ENCODE measurements at places on chromosomes 5 and 9.

GRCh38 chr9:126809068-126809467 lies 4.2 kb downstream of the ZBTB43 start:
- no peak for DNase-seq

GRCh38 chr5:53856506-53856905 lies 296.1 kb downstream of the NDUFS4 start:
- no peak for DNase-seq

GRCh38 chr9:94909250-94909894 lies 182.9 kb downstream of the AOPEP start:
- no peak for DNase-seq

GRCh38 chr5:147452165-147452811 lies 57.6 kb downstream of the DPYSL3 start:
- no peak for DNase-seq

GRCh38 chr5:6686915-6687409 lies 26.3 kb upstream of the TENT4A start:
- no peak for DNase-seq

GRCh38 chr5:131649161-131649560 lies 14.1 kb upstream of the RAPGEF6 start:
- DNase-seq, result no peak

- DNase-seq, result no peak
These were observed 60.5 kb downstream of the BASP1 start for GRCh38 chr5:17277907-17278306.

GRCh38 chr5:82388181-82388580 lies 110.0 kb upstream of the RPS23 start:
- DNase-seq, result no peak

GRCh38 chr5:120252839-120253238 lies 211.3 kb upstream of the PRR16 start:
- no peak for DNase-seq

DNA sequence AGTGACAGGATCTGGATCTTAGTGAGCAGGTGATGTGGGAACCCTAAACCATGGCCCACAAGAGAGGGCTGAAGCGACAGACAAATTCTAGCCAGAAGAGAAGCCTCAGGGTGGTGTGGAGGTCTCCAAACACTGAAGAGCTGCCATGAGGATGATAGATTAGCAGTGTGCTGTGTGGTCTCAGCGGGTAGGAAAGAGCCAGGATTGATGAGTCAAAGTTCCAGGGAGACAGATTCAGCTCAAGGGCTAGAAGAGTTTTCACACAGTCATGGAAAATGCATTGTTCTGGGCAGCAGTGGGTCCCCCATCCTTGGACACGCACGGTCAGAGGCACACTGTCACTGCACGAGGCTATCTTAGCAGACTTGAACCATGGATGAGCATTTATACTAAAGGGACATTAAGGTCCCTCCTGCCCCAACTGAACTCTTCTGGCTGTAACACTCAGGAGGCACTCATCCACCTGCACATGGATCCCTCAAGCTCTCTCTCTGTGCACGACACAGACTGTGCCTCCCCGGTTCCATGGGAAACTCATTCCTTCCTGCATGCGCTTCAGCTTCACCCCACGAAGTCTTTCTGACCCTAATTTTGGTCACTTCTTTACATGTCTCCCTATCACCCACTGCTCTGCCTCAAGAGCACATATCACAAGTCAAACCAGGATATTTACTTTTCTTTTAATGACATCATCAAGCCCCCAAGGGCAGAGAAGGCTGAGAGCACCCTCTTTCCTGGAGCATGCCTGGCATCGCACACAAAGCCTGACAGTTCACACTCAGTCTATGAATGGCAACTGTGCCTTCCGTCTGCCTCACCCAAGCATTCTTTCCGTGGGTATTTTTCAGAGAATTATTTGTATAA lies 84.8 kb downstream of the TLE1 start:
- DNase-seq, result no peak

- no peak for DNase-seq
These were observed 41.4 kb downstream of the GOLPH3 start for GRCh38 chr5:32132757-32133156.

GRCh38 chr9:79687131-79687447 lies 115.3 kb downstream of the TLE4 start:
- DNase-seq, result no peak

- DNase-seq, result no peak
These were observed 8.1 kb upstream of the PTPN3 start for GRCh38 chr9:109506097-109506712.

- DNase-seq, result no peak
These were observed 69.5 kb upstream of the RAD23B start for GRCh38 chr9:107213561-107214028.

- no peak for DNase-seq
These were observed 40.5 kb downstream of the NCS1 start for GRCh38 chr9:130212543-130213297.

- no peak for DNase-seq
These were observed 15.4 kb downstream of the CD74 start for GRCh38 chr5:150397146-150397781.

DNA sequence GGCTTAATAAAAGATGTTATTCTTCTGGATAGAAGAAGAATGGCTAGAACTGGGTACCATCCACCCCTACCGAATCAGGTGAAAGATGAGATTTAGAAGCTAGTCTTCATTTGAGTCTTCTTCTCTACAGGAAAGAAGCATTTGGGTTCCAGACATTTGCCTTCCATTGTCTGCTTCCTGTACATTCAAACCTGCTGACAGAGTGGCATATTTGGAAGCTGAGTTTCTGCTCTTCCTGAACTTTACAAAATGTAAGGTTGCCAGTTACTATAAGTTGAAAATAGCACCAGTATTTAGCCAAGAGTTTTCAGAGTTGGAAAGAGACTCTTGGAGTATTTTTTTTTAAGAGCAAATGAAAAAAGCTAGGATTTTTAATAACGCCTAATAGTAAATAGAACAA lies 525.4 kb upstream of the TLE4 start:
- no peak for DNase-seq

GRCh38 chr5:113343343-113343742 lies 91.4 kb downstream of the TSSK1B start:
- DNase-seq, result no peak

GRCh38 chr9:105890046-105890822 lies 195.9 kb downstream of the TMEM38B start:
- no peak for DNase-seq

- no peak for DNase-seq
These were observed 376 bp downstream of the GOLGA1 start for GRCh38 chr9:124940521-124940893.

DNA sequence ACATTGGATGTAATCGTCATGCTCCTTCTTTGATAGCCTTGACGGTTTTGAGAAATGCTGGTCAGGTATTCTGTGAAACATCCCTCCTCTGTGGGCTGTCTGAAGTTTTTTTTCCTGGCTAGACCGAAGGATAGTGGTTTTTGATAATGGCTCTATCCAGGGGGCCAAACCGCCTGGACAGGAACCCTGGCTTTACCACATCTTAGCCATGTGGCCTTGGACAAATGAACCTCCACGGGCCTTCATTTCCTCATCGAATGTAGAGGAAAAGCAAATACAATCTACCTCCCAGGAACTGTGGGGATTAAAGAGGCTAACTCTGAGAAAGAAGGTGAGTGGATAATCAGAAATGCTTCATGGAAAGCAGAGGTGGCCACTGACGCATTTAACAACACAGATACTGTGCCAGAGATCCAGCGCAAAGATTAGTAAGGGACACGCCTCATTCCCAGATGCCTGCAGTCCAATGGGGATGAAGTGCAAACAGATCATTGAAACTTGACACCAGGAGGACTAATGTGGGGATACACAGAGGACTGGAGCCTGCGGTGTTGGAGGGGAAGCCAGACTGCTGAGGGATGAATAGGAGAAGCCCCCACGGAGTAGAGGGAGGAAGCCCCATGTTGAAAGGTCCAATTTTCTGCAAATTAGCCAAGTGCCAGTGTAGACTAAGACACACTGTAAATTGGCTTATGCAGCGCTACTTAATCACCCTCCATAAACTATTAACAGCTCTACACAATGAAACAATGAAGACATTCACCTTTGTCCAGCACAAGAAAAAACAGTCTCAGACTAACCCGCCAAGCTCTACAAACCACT lies 41.6 kb downstream of the MYO10 start:
- no peak for DNase-seq

GRCh38 chr5:136754216-136754615 lies 388.9 kb upstream of the TRPC7 start:
- DNase-seq, result no peak

- no peak for DNase-seq
These were observed 62.9 kb downstream of the SLC28A3 start for GRCh38 chr9:84277646-84278045.

DNA sequence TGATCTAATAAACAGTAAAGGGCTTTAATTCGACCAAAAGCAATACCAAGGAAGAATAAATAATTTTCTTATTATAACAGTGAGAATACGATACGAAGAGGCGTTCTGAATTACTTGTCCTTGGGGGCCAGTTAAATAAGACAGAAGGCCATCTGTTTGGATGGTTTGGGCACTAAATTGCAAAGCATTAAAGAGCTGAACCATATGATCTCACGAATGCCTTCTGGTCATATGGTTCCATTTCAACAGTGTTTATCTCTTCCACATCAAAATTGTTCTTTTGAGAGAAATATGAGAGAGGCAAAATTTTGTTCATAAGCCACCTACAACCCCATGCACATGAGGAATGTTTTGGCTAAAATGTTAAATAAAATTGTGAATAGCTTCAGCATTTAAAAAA lies 605.4 kb downstream of the PTPRD start:
- no peak for DNase-seq

GRCh38 chr9:89109666-89110065 lies 69.0 kb downstream of the SHC3 start:
- no peak for DNase-seq

- no peak for DNase-seq
These were observed 36.3 kb upstream of the LRRTM2 start for GRCh38 chr5:138911441-138911840.

DNA sequence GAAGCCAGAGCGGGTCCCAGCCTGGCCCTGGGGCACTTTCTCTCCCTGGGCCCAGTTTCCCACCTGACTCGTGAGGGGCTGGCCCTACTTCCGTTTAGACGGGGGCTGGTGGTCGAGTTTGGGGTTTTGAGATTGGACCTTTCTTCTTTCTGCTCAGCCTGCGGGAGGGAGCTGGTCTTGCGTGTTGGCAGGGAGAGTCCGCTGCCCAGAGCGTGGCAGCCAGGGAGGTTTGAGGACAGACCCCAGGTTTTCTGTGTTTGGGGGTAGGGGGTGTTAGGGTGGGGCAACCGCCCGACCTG lies 6.0 kb upstream of the PITX1 start:
- no peak for DNase-seq

GRCh38 chr5:78930721-78931120 lies 54.4 kb downstream of the ARSB start:
- no peak for DNase-seq

DNA sequence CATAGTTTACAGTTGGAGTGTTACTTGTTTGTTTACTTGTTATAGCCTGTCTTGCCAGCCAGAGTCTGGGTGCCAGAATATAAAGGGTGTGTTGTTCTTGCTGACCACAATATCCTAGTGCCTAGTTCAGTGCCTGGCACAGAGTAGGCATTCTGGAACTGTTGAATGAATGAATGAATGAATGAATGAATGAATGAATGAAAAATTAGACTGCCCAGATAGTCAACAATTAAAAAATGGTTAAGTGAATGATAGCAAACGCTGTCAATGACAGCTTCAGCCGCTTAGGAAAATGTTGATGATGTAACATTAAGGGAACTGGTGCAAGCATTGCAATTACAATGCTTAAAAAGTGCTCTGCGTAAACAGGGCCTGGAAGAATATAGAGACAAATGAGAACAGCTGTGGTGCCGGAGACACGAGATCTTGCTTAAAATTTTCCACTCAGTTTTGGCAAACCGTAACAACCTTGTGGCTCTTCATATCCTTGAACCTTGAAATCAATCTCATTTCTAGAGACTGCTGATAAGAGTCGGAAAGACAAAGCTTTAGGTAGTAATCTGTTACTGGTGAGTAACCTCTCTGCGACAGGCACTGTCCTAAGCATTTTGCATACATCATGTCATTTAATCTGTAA lies 4.7 kb upstream of the TTLL11 start:
- DNase-seq, result no peak

DNA sequence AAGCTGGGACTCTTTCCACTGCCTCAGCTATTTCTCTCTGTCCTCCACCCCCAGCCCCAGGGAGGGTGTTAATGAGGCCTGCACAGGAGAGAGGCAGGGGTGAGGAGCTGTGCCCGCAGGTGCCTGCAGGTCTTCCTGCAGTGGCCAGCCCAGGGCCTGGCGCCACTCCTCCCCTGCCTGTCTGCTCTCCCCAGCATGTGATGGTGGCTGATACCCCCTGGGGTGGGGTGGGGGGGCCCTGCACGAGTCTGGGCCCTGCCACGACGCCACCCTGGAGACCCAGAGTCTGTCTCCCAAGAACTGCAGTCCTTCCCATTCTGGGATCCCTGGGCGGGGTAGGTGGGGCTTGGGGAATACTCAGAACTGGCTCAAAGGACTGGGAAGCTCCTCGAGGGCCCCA lies 166.4 kb upstream of the SMIM23 start:
- no peak for DNase-seq

GRCh38 chr9:68704814-68705530 lies at the start of gene PIP5K1B:
Gene PIP5K1B, plus strand, starts transcription at chr9:68705240. Its CDS starts 117,375 bp downstream, at chr9:68822615.
- DNase-seq, result no peak

DNA sequence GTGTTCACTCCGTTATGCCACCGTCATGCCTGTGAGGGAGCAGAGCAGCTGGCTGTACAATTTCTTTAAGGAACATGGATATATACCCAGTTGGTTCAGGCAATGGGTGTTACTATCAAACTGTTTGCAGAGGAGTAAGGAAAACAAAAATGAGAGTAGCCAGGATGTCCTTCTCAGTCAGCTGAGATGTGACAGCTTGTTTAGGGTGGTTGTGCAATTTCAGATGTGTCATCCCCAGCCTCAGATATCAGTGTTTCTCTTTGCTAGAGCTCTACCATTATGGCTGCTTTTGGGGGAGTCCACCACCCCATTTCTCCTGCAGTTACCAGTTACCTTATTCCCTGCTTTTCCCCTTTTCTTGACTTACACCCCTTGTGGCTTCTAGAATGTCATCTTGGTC lies 135.2 kb upstream of the SLC24A2 start:
- no peak for DNase-seq

DNA sequence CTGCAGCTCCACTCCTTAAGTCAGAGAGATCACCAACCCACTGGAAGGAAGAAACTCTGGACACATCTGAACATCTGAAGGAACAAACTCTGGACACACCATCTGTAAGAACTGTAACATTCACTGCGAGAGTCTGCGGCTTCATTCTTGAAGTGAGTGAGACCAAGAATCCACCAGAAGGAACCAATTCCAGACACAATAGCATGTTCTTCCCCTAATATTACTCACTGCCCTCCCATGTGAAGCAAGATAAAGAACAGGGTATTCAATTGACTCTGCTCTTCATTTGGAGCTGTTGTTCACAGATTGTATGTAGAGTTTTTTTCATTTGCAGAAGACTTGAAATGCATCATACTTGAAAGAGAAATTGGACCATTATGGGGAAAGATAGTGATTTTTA lies 10.8 kb downstream of the SAXO1 start:
- no peak for DNase-seq

DNA sequence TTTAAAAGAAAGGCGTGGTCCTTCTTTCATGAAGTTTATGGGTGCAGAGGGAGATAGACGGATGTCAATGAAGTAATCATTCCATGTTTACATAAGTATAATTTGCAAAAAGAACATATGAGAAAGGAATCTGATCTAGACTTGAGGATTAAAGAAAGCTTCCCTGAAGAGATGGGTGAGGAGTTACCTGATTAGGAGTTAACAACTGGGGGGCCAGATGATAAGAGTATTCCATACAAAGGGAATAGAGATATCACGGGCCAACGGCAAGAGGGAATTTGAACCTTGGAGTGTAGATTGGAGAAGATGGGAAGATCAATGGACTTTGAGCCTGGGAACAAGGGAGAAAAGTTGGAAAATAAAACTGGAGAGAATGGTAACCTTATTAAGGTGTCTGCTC lies 1959.9 kb upstream of the WWC1 start:
- DNase-seq, result no peak
